ENCODE measurements at places on chromosomes 16 and 17. TPM values are rescaled to one million over a fixed set of nuclear protein-coding genes. Genes with fewer than 3 reads are reported as not detected.

DNA sequence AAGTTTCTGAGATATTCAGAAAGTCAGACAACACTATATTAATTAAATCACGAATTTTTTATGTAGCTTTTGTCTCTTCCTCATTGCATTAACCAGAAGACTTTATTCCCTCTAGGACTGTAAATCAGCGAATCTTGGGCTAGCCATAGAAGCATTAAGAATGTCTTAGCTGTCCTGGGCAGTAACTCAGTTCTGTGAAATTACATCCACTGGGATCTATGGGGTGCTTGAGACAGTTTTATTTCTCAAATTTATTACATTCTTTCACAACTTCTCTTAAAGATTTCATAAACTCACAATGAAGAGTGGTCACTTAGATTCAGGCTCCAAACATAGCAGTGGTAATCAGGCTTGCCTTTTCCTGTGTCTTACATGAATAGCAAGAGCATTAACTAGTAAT, 1153.4 kb downstream of the CDH8 start:
- no peak for DNase-seq

Gene SLFN11
- 127 TPM for total RNA-seq

Gene PDF
- 12.8 TPM for total RNA-seq

DNA sequence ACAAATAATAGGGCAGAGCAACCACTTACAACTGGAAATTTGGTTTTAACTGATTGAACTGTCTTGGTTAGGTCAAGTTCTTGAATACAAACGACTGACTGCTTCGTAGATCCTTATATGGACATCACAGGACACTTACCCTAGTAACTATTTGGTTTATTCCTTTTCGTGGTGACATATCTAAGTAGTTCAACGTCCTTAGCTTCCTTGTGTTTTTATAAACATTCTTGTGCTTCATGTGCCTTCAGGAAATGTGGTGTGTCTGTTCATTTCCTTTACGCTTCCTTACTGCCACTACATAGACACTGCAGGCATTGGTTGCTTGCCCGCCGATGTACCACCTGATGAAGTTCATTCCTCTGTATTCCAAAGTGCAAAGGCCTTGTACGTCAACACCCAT, 59.3 kb downstream of the USP10 start:
- no peak for DNase-seq

- no peak for DNase-seq
Measured at GRCh38 chr17:2500446-2500845, 11.2 kb downstream of the METTL16 start.

- DNase-seq, result no peak
Measured at GRCh38 chr16:55145771-55146603, 178.0 kb upstream of the IRX6 start.

DNA sequence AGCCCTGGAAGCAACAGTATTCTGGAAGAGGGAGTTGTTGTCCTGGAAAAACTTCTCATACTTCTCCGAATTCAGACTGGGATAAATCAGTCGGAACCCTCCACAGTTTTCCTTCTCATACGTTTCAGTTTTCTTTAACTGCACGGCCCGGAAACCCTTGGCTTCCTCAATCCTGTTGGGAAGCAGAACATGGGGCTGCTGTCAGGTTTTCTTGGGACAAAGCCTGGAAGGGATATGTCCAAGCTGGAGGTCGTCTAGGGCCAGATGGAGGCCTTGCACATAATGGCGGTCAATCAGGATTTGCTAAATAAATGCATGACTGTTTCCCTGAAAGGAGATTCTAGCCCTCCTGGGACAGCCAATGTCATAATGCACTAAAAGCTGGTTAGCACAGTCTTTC, 29.2 kb downstream of the TTLL6 start:
- DNase-seq, result no peak

DNA sequence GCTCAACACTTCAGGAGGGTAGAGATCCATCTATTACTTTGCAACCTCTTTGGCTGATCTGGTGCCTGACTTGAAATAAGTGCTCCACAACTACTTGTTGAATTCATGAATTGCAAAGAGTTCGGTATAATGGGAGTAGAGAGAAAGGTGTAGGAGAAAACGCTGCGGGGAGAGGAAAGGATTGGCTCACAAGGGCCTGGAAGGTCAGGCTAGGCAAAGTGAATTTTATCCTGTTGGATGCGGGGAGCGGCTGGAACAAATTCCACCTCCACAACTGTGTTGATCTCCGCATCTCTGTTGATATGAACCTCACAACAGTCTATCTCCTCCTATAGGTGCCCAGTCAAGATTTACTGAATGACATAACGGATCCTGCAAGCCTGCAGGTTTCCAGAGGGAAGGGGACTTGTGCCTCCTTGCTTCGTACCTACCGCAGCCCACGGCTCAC, 684 bp downstream of the SLX4 start:
- no peak for DNase-seq

- DNase-seq, result no peak
Measured at GRCh38 chr16:28846933-28847273, 755 bp upstream of the TUFM start.

Gene SSTR5
- total RNA-seq, result not detected

Gene ZFHX3
- total RNA-seq, result 11.8 TPM

Data from omental fat pad (tissue), 4 donors.